ENCODE measurements at places on chromosomes 2 and 18.

DNA sequence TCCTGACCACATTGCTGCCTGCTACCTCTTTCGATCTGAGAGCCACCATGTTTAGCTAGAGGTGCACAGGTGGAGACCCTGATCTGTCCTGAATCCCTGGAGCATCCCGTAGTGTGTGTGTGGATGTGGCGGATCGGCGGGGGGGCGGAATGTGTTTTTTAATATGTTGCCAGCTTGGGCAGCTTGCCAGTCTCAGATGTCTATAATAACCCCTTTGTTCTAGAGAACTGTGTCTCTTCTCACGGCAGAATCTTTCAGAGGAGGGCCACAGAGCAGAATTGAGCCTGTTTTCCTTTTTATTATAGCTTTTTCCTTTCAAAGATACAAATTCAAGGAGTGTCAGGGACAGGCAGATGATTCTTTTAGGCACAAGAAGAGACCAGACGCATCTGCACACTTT, 934.1 kb upstream of the KLHL29 start:
- no peak for DNase-seq

GRCh38 chr2:133817680-133818566, 249.7 kb upstream of the NCKAP5 start:
- no peak for DNase-seq

GRCh38 chr2:21030983-21031968, 12.6 kb downstream of the APOB start:
- no peak for DNase-seq

- DNase-seq: no peak
Measured at GRCh38 chr2:16462958-16463357, 202.7 kb downstream of the CYRIA start.

DNA sequence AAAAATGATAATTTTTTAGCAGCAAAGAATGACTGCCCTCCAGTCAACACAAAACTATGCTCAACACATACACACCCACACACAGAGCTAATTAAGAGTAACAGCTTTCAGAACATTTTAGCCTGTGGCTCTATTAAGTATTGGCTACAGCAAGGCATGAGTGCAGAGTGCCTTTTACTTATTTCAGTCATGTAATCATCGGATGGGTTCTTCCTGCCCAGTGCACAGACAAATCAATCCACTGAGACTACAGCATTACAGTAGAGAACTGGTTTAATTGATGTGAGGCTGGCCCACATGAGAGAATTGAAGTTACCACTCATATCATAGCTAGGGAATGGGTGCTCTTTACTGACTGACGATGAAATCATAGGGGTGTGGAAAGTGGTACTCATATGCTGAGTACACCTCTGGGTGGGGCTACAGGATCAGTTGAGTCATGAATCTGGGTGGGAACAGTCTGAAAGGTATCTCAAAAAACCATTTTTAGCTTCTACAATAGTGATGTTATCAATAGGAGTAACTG, 241.0 kb downstream of the FSIP2 start:
- DNase-seq: no peak

- no peak for DNase-seq
Measured at GRCh38 chr2:239400596-239401066, at the start of gene HDAC4. TSS of gene HDAC4 (minus strand) at chr2:239401020. CDS start at chr2:239352699, 48,321 bp downstream.

DNA sequence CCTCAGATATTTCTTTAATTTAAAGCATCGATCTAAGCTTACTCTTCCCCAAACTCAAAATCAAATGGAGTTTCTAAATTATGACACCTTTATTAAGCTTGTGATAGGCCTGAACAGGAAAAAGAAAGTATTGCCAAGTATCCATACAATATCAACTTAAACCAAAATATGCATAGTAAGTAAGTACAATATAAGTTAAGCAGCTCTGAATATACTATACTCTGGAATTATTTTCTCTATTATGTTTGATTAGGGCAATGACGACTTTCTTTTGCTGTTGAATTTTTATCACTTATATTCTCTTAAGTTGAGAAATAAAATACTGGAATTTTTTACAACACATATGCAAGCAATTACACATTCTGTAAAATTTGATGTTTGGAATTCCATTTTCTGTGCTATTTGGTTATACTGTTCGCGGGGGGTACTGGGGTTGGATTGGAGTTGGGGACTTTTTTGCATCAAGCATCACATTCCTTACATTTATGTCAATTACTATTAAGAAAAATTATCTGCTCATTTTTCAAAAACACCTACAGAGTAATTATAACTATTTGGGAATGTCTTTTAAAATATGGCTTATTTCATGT, 2.2 kb downstream of the COL5A2 start:
- no peak for DNase-seq

DNA sequence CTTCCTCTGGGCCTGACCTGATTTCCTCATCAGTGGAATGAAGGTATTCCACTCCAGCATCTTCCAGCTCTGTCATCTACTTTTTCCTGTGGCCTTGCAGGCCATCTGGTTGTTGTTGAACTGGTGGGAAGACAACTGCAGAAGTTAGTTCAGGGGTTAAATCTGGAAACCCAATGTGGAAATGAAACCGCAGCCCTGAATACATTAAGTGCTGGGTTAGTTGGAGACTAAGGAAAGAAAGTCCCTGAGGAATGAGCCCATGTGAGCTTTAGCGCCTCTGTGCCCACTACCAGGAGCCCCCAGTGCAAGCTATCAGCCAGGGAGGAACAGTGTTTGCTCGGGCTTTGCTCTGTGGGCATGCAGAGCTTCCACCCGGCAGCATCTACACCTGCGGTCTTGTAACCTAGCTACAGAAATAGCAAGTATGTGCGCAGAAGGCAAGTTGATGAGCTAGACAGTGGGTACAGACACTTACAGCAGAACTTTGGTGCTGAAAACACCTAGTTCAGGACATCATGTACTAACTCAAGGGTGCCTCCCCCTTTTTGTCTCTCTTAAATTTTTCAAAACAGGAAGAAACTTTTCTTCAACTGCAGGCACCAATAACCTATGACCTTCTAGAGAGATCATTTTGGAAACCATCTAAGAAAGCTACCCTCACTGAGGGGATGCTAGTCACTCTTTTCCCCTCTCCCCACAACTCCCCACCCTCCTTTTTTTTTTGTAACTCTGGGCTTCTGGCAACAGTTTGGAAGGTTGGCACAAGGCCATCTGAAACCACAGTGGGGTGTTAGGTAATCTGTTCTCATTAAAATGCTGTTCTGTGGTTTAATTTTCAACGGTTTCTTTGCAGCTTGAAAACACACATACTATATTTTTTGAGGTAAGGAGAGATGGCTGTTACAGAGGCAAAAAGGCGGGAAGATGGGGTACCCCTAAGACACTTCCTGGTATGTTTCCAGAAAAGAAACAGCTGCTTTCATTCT, 18.3 kb upstream of the CXCR4 start:
- DNase-seq: peak; percentile 61

GRCh38 chr18:21341141-21341540, 99.1 kb downstream of the GREB1L start:
- no peak for DNase-seq

DNA sequence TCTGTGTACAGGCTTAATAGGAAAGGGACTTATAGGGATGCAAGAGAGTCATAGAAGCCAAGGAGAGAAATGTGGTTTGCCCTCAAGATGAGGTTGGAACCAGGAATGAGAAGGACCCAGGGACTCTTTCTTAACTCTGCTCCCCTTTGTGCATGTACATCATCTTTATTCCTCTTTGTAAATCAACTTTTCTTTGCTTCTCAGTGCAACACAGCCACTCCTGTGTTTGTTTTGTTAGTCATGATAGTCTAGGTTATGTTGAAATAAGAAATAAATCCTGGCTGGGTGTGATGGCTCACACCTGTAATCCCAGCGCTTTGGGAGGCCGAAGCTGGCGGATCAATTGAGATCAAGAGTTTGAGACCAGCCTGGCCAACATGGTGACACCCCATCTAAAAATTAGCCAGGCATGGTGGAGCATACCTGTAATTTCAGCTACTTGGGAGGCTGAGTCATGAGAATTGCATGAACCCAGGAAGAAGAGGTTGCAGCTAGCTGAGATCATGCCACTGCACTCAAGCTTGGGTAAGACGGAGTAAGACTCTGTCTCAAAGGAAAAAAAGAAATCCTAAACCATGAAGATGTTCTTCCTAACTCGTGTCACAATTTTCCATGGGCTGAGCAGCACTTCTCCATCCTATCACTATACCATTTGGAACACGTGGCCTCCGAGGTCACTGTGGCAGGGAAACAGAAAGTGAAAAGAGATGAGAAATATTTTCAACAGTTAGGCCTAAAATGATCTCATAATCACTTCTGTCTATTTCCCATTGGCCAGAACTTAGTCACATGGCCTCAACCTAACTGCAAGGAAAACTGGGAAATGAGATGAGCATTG, 73.0 kb upstream of the TMEM17 start:
- DNase-seq: no peak

DNA sequence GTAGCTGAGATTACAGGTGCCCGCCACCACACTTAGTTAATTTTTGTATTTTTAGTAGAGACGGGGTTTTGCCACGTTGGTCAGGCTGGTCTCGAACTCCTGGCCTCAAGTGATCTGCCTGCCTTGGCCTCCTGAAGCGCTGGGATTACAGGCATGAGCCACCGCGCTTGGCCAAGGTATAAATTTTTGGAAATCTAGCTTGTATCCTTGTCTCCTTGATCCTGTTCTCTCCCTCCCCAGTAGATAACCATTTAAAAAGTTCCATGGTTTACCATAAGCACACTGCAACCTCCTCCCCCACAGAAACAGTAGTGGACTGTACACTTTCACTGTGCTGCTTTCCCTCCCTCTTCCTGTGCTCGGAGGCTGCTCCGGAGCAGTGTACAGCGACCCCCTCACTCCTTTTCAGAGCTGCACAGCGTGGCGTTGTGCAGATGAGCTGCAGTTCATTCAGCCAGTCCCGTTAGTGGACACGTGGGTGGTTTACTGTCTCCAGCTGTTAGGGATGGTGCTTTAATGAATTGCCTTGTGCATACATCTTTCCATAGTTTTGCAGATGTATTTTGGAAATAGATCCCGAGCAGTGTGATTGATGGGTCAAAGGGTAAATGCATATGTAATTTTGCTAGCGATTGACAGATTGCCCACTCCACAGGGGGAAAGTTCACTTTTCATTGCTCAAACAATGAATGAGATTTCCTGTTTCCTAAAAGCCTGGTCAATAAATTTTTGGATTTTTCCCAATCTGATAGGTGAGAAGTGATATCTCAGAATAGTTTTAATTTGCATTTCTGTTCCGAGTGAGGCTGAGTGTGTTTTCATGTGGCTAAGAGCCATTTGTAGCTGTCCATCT, 14.8 kb downstream of the ASB1 start:
- DNase-seq: no peak

- no peak for DNase-seq
Measured at GRCh38 chr2:29747786-29748470, 173.5 kb downstream of the ALK start.

DNA sequence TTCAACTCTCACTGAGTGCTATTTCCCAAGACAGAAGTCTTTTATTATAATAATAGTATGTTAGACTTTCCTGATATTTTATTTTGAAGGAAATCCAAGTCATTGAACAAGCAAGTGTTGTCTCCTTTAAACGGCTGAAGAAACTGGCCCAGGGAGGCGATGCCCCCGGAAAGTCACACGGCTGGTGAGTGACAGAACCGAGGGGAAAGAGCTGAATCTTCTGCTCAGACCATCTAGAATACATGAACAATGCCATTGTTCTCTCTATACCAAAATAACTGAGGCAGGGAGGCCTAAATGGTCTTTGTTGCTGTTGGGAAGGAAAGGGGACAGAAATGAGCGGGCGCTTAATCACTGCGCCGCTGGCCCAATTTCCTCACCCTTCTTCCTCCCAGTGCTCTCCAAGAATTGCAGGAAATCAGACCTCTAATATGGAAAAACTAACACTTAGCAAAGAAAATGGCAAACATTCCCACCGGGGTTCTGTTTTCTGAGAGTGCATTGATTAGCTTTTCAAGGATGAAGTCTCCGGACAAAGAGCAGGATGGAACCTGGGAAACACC, 101.5 kb downstream of the KLF7 start:
- DNase-seq: no peak

GRCh38 chr2:71801969-71802368, 345.7 kb downstream of the CYP26B1 start:
- DNase-seq: no peak

Data from stimulated activated CD4-positive, alpha-beta T cell treated with anti-CD3 and anti-CD28 coated beads, TNF-alpha, amount 100 ng/mL, for 1 hour (primary cell).